Hepatic stellate cell (primary cell): ENCODE measurements at places on chromosomes 11 and 22.

- DNase-seq: no peak
Measured at GRCh38 chr11:133239575-133239974, 292.7 kb downstream of the OPCML start.

DNA sequence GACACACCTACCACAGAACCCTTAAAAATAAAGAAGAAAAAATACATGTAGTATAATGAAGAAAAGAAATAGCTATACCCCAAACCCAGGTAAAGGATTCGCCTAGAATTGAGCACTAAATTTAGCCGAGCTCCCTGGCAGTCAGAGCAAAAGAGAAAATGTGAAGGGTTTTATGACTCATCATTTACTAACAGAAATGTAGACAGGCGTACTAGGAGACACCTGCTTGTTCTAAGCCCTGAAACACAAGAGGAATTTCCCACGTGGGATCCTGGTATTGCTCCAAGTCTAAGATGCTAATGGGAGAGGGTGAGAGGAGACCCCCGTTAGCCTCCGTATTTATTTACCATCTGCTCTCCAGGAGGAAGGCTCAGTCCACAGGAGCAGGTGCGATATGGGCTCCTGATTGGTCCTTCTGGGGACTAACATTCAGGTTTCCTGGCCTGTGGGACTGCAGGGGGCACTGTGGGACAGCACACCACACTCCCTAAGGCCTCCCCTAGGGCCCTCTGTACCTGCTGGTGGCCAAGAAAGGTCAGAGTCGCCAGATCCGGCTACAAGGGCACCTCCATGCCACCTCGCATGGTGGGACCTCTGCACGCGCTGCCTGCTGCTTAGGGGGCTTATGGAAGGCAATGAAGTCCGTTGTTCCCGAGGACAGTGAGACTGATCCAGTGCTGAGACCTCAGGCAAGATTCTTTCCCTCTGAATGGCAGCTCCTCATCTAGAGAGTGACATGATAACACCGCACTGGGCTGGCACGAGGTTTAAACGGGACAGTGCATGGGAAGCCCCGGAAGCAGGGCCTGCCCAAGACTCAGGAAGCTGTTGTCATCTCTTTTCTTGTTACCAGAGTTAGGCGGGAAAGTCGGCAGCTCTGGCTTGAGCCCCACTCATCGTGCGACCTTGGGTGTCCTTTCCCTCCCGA, 25.8 kb downstream of the KCNC1 start:
- DNase-seq: peak; percentile 63

DNA sequence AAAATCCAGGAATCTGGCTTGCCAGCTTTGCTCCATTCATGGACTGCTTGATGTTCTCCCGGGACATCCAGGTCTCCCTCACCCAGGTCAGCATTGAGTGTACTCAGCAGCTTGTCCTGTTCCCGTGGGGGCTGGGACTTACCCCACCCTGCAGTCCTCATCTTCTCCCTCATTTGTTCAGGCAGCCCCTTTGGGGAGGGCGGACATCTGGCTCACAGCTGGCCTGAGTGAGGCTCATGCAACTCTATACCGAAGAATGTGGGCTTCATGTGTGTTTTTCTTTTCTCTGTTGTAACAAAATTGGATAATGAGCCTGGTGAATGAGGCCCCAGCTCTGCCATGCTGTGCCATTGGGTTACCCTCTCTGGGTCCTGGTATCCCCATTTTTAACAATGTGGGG, 227.7 kb upstream of the TENM4 start:
- DNase-seq: no peak

- DNase-seq: no peak
Measured at GRCh38 chr22:45451972-45452371, 38.5 kb downstream of the RIBC2 start.

GRCh38 chr11:74849525-74850391, 99.1 kb downstream of the XRRA1 start:
- peak; percentile 73 for DNase-seq

- DNase-seq: no peak
Measured at GRCh38 chr22:22026157-22026831, 43.7 kb upstream of the TOP3B start.

GRCh38 chr11:62560566-62561103, 13.1 kb downstream of the EEF1G start:
- DNase-seq: peak; percentile 93

GRCh38 chr11:67539550-67539949, 16.3 kb upstream of the CABP2 start:
- DNase-seq: no peak

- DNase-seq: peak; percentile 69
Measured at GRCh38 chr11:121591405-121592033, 138.8 kb upstream of the SORL1-AS1 start.

DNA sequence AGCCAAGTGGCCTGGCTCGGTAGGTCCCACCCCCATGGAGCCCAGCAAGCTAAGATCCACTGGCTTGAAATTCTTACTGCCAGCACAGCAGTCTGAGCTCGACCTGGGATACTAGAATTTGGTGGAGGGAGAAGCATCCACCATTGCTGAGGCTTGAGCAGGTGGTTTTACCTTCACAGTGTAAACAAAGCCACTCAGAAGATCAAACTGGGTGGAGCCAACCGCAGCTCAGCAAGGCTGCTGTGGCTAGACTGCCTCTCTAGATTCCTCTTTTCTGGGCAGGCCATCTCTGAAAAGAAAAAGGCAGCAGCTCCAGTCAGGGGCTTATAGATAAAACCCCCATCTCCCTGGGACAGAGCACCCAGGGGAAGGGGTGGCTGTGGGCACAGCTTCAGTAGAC, 22.3 kb upstream of the OR5B21 start:
- no peak for DNase-seq

DNA sequence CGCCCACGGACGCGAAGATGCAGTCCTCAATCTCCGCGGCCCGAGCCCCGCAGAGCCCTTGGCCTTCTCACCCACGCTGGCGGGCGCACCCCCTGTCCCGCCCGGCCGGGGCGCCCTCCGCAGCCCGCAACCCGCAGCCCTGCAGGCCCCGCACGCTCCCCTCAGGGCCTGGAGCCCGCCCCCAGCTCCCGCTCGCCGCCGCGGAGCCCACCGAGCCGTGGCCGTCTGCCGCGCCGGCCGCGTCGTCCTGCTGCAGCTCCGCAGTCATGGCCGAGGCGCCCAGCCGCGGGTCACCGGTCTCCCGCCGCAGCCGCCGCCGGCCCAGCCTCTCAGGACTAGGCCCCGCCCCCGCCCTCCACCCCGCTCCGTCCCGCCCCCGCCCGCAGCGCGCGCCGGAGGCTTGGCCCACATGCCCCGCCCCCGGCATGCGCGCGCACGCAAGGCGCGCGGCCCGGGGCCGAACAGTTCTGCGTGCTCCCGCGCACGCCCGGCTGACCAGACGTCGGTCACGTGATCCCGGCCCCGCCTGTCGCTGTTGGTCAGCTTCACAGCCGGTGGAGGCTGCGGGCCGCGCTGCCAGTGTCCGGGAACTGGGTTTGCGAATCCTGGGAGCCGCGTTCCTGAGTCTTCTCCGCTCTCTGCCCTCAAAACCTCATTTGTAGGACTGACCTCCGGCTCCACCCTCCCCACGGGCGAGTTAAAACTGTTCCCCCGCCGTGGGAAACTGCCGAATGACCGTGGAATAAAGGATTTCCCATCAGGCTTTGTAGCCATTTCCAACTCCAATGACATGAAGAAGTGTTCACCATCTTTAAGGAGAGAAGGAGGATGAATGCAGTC, at the start of gene USP28:
USP28 (minus strand) TSS at position 339 of the 840 bp plus-strand sequence; CDS start at position 268, 71 bp downstream.
- peak; percentile 99 for DNase-seq

DNA sequence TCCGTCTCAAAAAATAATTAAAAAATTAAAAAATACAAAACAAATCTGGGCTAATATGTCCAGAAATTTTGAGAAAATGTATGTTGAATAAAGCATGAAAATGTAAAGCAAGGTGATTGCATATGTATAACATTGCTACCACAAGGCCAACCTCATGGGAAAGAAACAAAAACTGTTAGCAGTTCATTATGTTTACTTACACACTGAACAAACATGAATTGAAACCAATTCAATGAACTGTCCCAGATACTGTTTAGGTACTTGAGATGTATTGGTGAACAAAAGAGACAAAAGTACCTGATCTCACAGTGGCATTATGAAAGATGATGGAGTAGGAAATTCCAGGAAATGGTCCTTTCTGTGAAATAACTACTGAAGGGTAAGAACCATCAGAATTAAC, 43.8 kb upstream of the IGLL5 start:
- DNase-seq: no peak

- no peak for DNase-seq
Measured at GRCh38 chr11:15629690-15630321, 515.1 kb downstream of the INSC start.

GRCh38 chr22:37162221-37163095, 12.7 kb upstream of the IL2RB start:
- no peak for DNase-seq

GRCh38 chr11:95563173-95563572, 226.4 kb downstream of the FAM76B start:
- DNase-seq: no peak

DNA sequence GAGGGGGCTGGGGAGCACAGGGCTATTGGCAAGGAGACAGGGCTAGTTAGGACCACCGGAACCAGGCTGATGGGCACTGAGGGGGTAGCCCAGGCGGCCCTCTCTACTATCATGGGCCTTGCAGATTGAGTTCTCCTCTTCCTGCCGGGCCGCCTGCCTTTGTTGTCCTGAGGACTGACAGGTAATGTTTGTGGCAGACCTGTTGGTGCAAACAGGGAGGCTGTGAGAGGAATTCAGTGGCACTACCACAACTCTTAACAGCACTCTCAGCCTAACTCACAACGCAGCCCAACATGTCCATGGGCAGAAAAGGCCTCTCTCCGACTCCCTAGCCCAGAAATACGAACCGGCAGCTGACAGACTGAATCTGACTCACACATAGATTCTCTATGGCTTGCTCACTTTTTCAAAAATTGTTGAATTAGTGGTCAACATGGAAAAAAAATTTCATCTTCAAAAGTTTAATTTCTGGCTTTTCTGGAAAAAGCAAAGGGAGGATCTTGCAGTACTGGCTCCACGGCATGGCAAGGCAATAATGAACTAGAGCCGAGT, 11.4 kb downstream of the KCNJ5 start:
- DNase-seq: peak; percentile 77

DNA sequence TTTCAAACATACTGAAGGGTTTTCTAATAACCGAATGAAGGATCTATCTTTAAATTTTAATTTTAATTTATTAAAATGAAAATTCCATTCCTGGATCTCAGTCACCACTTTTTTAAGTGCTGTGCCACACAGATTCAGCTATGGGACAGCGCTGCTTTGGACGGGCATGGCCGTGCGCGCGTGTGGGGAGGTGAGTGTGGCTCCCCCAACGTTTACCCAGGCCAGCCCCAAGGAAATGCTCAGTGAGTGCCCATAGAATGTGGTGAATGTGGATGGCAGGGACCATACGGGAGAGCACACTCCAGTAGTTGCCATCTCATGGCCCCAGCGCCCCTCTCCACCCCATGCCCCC, 88.0 kb upstream of the KCNQ1OT1 start:
- no peak for DNase-seq

GRCh38 chr22:50318356-50318697, 8.5 kb downstream of the DENND6B start:
- no peak for DNase-seq

- DNase-seq: no peak
Measured at GRCh38 chr11:122617297-122617696, 38.2 kb upstream of the UBASH3B start.

DNA sequence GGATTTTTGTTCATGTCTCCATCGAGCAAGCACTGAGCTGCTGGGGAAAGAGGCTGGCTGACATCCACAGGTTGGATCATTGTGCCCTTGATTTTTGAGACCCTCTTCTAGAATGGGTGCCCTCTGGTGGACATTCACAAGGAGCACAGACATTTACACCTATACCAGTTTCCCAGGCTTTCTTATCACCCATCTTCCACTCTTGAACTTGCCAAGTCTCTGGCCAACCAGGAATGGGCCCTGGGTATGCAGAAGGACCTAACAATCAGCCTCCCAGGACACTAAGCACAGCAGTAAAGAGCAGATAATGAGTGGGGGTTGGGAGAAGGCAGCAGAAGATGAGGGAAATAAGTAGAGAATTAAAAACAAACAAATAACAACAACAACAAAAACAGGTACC, 5.7 kb upstream of the INTS4 start:
- DNase-seq: peak; percentile 43

DNA sequence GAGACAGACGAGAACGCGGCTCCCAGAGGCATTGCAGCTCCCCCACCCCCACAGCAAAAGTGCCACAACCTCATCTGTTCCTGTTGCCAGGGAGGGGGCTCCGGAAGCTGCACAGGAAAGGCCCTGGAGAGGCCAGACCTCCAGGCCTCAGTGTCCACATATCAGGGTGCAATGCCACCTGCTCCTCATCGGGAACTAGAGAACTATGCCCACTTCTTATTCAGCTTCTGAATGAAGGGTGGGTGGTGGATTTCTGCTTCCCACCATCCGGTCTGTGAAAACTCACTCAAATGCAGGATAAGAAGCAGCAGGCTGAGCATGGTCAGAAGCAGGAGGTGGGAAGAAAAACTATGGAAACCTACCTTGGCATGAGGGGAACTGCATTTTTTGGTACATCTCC, 105.9 kb downstream of the MED15 start:
- no peak for DNase-seq

GRCh38 chr11:12543596-12544415, 130.4 kb upstream of the TEAD1 start:
- DNase-seq: no peak

DNA sequence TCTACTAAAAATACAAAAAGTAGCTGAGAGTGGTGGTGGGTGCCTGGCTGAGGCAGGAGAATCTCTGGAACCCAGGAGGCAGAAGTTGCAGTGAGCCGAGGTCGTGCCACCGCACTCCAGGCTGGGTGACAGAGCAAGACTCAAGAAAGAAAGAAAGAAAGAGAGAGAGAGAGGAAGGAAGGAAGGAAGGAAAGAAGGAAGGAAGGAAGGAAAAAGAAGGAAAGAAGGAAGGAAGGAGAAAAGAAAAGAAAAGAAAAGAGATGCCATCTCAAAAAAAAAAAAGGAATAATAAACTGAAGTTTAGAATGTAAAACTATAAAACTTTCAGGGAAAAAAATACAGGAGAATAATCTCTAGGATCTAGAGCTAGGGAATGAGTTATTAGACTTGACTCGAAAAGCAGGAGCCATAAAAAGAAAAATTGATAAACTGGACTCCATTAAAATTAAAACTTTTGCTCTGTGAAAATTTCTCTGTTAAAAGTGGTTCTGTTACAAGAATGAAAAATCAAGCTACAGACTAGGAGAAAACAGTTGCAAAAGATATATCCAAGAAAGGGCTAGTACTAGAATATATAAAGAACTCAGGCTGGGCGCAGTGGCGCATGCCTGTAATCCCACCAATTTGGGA, 13.4 kb upstream of the SEPTIN5 start:
- no peak for DNase-seq

GRCh38 chr11:12174477-12175143, 64.2 kb downstream of the MICAL2 start:
- DNase-seq: no peak
